NCI-H82 (cell line): ENCODE measurements at places on chromosomes 2 and 18.

DNA sequence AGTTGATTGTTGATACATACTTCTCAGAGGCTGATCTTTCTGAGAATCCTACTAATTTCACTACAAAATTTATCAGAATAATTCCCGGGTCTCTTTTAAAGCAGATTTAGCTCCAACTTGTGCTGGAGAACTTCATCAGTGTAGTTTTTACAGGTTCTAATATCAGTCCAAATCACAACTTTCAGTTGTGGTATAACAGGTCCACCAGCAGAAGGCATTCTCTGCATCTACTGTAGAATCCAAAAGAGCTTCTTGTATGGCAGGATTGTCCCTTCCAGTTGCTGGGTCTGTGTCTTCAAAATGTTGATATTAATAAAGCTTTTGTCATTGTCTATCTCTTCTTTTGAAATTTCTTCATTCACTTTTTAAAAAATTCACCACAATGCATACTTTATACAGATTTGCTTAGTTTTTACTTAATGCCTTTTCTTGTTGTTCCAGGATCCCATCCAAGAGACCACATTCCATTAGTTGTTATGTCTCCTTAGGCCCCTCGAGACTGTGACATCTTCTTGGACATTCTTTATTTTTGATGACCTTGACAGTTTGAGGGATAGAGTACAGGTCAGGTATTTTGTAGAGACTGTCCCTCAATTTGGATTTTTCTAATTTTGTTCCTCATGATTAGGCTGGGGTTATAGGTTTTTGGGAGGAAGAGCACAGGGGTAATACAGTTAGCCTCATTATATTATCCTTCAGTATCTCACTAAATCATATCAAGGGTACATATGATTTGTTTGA lies 490.5 kb upstream of the MEX3C start:
- DNase-seq: no peak

DNA sequence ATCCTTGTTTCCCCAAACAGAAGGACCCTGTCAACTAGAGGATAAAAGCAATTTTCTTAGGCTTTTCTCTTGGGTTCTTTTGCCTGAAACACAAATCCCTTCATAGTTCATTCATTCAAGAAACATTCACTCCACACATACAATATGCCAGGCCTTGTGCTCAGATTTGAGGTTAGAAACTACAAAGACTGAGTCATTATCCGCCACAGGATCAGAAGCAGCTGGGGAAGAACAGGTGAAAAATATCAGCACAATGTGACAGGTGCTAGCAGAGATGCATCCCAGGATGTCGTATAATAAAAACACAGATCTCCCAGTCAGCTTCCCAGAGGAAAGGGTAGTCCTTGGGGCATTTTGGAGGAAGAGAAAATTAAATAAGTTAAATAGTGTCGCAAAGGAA lies 172.4 kb downstream of the LRATD1 start:
- no peak for DNase-seq

- no peak for DNase-seq
Measured at GRCh38 chr2:184644685-184645084, 46.4 kb downstream of the ZNF804A start.

DNA sequence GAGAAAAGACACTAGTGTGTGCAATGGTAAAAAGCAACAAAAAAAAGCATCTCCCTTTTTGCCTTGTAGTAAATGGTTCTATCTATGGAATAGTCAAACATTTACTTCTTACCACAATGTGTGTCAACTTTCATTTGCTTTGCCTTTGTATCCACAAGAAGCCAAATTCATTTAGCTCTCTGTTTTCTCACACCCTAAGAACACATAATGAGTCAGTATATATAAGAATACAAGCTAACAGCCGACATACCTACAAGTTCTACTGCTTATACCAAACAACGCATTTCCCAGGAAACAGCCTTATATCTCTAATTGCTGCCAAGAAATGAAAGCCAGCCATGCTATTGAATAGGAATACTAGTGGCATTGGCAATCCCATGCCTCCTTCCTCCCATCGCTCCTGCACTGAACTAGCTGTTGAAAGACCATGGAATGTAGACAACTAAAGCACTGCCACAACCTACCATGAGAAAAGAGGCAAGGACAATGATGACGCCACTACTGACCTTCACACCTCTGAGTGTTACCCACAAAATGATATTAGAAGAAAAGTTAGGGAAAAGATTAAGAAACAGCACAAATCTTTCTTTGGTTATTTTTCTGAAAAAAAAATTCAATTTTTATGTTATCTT lies 243.9 kb downstream of the GCA start:
- DNase-seq: no peak

DNA sequence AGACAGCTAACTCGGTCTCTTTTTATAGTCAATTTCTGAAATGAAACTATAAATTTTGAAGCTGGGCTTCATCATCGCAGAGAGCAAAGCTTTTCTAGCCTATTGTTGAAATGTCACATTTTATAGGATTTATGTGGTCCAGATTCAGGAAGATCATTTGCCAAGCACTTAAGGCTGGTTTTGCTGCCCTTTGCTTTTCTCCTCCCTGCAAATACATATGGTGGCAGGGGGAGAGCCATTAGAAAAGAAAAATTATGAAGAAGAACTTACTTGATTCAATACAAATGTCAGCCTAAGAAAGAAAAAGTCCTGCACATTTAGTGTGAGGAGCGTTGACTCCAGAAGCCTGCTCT lies 206.9 kb upstream of the NRP2 start:
- DNase-seq: no peak

GRCh38 chr2:176105730-176106580 lies 1.1 kb upstream of the HOXD11 start:
- no peak for DNase-seq

GRCh38 chr2:31266804-31267203 lies 32.9 kb downstream of the EHD3 start:
- peak; percentile 90 for DNase-seq

DNA sequence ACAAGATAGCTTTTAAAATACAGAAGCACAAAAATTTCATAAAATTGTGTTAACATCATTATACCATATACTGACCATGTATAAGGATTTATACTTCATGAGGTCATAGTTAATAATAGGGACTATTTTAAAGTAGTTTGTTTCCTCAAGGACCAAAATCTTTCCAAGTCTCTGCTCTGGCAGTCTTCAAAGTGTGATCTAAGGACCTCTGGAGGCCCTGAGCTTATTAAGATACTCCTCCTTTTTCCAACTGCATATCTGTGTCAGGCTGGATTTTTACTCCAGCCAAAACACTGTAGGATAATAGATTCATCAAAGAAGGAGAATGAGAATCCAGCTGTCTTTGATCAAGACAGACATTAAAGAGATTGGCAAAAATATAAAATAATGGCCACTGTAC lies 1.7 kb upstream of the SCYGR2 start:
- no peak for DNase-seq

DNA sequence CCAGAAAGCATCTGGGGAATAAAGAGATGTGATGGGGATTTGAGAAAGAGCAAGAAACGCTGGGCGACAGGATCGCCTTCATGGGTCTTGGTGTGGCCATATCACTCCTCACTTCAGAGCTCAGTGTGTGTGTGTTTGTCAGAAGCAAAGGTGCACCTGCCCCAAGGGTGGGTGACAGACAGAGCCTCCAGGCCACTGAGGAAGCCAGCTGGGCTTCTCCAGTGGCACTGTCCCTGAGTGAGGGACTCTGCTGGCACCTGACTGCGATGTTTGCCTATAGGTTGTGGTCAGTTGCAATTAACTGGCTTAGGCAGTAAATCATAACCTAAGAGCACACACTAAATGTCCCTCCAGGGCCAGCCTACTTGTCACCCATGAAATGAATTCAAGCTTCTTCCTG lies 23.5 kb upstream of the GNAL start:
- DNase-seq: no peak

DNA sequence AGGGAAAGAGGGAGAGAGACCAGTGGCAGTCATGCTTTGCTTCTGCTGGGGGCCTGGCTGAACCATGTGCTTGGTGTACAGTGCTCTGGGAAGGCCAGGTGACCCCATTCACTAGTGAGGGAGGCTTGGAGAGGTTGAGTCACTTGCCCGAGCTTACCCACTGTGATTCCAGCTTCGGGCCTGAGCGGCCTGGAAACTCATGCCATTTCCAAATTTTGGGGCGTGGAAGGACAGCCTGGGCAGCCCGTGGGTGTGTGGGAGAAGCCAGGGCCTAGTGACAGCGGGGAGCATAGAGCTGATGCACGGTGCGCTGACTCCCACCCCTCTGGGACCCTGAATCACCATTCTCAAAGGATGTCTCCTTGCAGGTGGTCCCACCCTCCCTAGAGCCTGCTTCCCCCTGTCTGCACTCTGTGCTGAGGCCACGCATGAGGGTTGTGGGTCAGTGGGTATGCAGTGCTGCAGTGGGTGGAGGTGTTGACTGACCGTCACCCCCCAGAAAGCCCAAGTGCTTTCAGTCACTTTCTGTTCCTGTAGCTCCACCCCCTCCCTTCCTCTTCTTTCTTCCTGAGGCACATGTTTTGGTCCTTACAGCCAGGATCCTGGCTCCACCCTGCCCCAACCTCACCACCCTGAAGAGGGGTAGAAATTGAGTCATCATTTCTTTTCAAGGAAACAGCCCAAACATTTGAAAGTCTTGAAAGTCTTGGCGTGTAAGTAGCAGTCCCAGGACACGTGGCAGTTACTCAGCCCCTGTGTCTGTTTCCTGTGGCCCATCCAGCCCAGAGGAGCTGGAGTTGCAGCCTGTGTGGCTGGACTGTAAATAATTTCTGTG lies 69.3 kb upstream of the MCFD2 start:
- DNase-seq: no peak

GRCh38 chr2:235238537-235238936 lies 255.3 kb upstream of the AGAP1 start:
- peak; percentile 44 for DNase-seq

GRCh38 chr18:33282709-33283333 lies 157.7 kb downstream of the CCDC178 start:
- DNase-seq: no peak

DNA sequence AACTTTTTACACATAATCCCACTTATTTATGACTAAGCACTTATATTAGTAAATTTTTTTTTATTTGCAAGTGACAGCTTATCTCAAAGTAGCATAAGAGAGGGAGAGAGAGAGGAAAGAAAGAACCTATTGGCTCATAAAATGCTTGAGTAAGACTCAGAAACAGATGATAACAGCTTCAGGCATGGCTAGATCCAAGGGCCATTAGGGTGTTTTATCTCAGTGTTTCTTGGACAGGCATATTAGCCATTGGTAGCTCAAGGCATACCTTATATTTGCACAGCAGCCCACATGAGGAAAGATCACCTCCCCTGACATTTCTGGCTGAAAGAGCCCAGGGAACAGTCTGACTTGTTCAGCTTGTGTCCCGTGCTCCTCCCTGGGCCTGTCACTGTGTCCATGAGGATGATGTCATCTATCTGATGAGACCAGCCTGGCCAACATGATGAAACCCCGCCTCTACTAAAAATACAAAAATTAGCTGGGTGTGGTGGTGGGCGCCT lies 64.4 kb downstream of the IL1R2 start:
- no peak for DNase-seq

DNA sequence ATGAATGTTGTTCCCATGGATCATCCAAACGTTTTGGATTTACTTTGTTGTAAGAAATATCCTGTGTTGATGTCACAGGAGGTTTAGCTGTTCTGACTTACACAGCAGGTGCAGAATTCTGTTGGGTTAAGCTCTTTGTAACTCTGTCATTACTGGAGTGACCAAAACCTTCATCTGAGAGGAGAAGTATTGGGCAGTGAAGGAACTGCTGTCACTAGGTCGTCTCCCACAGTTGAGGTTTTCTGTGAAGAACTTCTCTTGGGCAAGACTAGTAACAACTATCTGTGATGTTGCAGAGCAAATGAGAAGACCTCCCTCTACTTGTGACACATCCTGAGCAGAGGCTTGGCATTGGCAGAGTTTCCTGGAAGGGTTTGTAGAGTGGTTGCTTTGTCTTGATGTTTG lies 2.9 kb downstream of the SPTBN1 start:
- no peak for DNase-seq

GRCh38 chr2:23769364-23769763 lies 157.6 kb downstream of the ATAD2B start:
- DNase-seq: no peak

GRCh38 chr2:137826373-137827372 lies 137.6 kb upstream of the HNMT start:
- peak; percentile 23 for DNase-seq

DNA sequence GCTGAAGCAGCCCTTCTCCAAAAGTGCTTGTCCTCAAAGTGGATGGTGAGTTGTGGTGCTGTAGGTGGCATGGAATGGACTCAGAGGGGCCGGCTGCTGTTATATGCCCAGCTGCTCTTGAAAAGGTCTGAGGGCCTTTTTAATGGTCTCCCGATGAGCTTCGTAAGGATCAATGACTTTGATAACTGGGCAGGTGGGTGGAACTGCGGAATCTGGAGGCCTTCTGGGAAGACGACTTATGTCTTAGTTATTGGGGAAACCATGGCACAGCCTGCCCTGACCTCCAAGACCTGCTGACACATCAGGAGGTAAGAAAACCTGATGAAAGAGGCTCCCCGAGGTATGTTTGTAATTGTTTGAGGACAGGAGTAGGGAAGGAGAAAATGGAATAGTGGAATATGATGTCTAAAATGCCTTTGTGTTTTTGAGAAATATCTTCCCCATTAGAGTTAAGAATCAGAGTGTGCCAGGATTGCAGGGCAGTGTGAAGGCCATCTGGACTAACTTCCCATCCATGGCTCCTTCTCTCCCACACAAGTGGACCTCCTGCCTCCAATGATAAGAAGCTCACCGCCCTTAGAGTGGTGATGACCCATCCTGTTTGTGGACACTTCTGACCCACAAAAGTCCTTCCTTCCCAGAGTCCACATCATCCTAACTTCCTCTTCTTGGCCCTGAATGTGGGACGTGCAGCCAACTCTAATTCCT lies 236.1 kb downstream of the FHOD3 start:
- no peak for DNase-seq

GRCh38 chr2:82395531-82395930 lies 2063.5 kb downstream of the SUCLG1 start:
- no peak for DNase-seq

DNA sequence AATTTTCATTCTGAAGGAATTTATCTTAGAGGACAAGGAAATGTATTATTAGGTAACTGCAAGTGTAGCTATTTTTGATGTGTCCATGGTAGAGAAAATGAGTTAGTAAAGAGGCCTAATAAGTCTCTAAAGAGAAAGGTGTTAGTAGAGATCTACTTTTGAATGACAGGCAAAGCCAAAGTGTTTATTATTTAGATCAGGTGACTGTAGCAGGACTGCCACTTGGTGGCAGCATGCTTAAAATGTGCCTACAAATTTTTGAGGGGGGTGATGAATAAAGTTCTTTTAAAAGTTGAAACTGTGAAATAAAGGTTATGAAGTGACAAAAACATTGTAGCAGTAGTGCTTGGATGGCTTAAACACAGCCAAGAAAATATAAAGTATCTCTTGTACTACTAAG lies 421.5 kb upstream of the MEIS1 start:
- DNase-seq: peak; percentile 43

GRCh38 chr18:78767648-78768071 lies 212.0 kb upstream of the SALL3 start:
- no peak for DNase-seq
